AG09319 (cell line): ENCODE measurements at places on chromosomes 4 and X.
A peak's percentile ranks its signal among the peaks of the same experiment; 100 is the strongest.

- DNase-seq = no peak
Observed at GRCh38 chr4:94814237-94814636, 56.5 kb downstream of the BMPR1B start.

DNA sequence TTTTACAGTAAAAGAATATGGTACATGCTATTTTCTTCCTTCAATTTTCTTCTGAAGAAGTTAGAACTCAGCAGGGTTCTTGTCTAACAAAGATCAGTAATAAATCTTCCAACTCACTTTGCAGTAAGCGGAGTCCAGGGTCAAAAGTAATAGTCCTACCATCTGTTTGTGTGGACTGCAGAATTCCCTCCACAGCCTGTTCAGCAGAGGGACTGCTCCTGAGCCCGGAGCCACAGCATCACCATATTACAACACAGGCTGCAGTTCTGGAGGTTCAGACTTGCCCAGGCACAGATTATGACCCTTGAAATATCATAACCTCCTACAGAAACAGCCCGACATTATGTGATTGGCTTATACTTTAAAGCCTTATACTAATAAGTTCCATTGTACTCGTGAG is 10.3 kb downstream of the FHDC1 start:
- DNase-seq = no peak

GRCh38 chr4:103032574-103032973 is 13.1 kb upstream of the SLC9B1 start:
- DNase-seq = no peak

DNA sequence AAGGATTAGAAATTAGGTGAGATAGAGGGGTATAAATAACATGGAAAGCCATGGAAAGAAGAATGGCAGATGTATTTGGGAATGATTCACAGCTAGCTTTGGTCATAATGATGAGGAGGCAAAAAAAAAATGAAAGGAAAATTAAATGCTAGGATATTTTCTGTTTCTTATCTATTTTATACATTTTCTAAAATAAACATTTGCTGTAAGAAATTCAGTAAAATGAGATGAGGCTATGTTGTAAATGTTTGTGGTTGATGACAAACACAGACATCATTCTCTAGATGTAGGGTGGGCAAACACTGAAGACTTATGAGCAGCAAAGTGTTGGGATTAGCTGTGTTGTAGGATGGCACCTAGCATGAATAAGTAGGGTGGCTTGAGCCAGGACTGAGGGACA is 407.1 kb downstream of the IL15 start:
- no peak for DNase-seq

DNA sequence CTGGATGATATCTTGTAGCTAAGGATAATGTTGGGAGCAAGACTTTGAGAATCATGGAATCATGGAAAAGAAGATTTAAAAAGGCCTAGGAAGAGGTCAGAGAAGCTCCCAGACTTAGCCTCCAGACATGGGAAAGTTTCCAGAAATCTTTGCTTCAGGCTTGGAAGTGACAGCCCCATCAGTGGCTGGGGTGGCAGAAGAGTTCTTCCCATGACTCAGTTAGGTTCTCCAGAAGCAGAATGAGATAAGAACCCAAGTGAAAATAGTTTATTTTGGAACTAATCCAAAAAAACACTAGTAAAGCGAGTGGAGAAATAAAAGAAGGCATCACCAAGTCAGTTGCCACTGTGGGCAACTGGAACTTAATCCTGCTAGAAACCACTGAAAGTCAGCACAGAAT is 506.9 kb downstream of the MID1IP1 start:
- DNase-seq = no peak

DNA sequence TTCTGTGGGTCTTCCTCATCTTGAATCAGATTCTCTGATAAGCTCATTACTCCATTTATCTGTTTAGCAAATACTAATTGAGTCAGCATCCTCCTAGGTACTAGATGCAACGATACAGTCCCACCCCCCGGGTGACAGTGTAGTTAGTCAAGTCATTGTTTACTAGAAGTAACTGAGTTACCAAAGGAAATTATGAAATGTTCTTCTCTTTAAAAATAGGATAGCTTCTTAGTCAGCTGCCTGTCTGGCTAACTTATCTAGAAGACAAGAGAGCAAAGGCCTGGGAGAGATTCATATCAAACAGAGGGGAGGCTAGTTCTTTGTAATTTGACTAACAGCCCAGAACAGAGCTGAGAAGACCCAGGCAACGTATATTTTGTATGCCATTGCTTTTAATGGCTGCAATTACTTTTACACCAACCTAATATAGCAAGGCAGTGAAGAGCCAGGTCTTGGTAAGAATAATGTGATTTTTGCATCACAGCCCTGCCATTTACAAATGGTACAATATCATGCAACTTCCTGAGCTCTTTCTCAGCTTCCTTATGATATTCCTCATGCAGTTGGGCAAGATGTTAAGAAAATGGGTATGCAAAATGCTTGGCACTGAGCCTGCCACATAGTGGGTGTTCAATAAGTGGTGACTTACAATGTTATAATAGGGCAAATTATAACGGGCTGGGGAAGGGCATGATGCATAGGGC is 149.9 kb downstream of the CHIC2 start:
- DNase-seq = peak; percentile 60

DNA sequence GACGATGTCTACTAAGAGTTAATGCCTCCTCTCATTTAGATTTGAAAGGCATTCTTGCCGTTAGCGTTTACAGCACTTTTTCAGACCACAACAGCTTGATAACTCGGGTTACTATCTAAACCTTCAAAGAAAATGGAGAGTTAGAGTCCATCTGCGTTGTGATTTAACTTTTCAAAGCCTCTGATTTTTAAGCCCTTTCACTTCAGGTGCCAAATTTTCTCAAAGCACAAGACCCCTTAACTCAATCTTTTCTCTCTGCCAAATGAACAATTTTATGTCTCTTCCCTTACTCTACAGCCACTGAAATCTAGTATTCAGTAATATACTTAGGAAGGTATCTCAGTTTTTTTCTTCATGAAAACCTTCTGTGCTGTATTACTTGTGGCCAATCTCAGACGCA is 310.5 kb downstream of the TENM3 start:
- DNase-seq = no peak

GRCh38 chrX:47614618-47615017 is 5.0 kb downstream of the SYN1 start:
- DNase-seq = no peak

- DNase-seq = no peak
Observed at GRCh38 chrX:142804085-142804484, 221.6 kb upstream of the SPANXN4 start.

DNA sequence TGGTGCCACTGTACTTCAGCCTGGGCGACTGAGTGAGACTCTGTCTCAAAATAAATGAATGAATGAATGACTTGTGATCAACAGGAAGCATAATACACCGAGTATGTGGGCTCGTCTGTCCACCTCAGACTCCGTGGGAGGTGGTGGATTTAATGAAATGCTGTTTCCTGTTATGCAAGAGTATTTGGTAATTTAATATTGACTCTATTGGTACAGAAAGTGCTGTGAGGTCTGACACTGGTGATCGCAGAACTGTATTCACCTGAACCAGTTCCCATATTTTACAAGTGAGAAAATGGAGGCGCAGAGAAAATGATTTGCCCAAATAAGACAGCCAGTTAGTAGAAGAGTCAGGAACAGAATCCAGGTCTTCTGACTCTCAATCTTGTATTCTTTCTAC is 423.3 kb downstream of the RAPGEF2 start:
- DNase-seq = no peak

DNA sequence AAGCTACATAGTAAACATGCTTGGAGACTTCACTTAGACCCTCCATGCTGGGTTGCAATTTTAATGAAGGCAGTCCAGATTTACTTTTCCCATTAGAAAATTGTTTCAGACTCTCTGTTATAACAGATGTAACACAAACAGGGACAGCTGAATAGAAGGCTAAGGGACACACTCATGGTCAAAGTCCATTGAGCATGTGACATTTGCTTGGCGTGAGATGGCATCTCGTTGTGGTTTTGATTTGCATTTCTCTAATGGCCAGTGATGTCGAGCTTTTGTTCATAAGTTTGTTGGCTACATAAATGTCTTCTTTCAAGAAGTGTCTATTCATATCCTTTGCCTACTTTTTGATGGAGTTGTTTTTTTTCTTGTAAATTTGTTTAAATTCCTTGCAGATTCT is 358.2 kb upstream of the CLNK start:
- no peak for DNase-seq

DNA sequence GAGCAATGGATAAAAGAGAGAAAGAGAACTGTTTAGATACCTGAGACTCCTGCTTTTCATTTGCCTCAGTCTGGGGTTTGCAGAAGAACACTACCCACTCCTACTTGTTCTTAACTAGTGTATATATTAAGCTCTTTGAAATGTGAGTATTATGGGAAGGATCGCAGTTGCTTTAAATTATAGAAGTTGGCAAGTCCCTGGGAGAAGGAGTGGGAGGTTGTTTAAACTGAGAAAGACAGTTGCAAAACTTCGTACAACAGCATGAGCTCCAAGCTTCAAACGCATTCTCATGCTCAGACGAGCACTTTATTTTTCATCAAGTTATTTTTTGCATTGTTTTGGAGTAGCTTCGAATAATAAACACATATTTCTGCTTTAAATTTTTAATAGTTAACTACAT is 88.1 kb upstream of the C1QTNF7 start:
- DNase-seq = no peak

DNA sequence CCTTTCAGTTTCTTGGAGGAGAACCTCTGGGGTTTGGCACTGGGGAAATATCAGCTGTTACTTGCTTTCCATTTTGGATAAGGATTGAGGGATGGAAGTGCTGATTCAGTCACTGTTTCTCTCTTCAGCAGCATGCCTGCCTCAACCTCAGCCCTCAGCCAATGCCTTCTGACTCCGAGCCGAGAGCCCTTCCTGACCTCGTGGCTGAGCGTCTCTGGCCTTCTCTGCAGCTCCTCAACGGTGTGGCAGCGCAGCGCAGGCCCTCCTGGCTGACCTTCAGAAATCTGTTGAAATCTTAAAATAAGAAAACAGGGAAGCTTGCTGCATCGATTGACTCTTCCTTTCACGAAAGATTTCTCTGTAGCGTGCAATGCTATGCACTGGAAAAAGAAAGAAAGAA is 434.3 kb upstream of the FAT1 start:
- no peak for DNase-seq

DNA sequence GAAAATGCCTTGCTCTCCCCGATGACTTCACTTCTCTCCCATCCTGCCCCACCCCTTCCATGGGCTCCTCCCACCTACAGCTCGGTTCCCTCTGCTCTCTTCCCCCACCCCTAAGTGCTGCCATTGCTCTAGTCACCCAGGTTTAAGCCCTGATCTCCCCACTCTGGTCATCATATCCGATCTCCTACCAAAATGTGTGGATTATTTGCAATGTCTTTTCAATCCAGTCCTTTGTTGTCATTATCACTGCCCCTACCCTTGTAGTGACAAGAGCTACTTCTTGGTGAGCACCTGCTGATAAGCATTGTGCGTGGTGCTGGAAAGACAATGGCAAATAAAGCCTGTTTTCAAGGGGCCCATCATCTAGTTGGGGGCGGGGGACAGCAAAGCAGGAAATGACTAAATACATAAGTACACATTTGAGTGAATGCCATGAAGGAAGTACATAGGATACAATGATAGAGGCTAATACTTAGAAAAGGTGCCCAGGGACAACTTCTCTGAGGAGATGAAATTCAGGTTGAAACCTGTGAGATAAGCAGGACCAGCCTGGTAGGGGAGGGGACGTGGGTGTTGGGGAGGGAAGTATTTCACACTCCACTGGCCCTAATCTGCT is 63.8 kb downstream of the DLG3 start:
- DNase-seq = no peak

DNA sequence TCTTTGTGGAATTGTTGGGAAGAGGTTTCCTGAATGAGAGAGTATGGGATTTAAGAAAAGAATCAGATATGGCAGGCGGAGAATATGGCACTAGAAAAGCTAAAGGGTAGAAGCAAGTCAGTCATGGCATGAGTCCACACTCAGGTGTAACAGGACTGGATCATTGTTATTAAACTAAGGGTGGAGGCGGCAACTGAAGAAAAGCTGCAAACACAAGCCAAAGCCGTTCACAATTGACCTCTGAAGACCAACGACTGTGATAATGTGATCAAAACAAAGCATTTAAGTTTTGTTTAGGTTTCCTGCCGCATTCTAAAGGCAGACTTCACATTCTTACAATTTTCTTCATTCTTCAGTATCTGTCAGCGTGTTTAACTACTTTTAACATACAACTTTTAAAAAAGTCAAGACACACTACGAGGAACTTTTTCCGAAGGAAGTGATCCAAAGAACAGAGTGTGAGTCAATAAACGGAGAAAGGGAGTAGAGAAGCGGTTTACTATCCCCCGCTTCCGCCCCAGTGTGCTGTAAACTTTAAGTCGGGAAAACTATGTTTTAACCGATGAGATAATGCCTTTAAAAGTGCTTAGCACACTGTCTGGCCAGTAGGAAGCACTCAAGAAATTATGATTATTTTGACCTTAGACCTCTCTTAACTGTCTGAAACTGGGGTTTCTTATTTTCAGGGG is 909 bp upstream of the SLAIN2 start:
- DNase-seq = no peak

DNA sequence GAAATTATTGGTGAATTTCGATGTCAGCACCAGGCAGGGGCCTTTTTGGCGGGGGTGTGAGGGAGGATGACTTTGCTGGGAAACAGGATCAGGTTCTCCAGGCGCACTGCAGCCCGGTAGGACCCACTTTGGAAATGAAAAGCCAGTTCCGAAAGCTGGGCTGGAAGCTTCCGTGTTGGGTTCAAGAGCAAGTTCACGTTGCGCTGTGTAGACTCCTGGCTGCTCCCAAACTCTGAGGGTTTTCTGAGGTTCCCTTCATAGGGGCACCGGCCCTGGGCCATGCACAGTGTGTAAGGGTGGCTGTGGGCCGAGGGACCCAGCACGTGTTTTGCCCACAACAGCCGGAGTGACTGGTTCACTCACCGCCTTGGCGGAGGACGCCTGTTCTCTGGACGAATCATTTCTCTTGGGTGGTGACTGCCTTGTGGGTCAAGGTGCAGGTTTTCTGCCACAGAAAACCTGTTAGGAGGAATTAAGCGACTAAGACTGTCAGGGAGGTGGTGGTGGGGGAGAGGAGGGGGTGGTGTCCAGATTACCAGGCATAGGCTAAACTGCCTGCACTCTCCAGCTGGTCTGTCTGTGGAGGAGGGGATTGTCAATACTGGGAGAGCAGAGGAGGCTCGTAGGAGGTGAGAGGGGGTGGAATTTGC is 8.0 kb downstream of the SHOX start:
- no peak for DNase-seq

- no peak for DNase-seq
Observed at GRCh38 chrX:123206176-123206575, 22.1 kb downstream of the GRIA3 start.

DNA sequence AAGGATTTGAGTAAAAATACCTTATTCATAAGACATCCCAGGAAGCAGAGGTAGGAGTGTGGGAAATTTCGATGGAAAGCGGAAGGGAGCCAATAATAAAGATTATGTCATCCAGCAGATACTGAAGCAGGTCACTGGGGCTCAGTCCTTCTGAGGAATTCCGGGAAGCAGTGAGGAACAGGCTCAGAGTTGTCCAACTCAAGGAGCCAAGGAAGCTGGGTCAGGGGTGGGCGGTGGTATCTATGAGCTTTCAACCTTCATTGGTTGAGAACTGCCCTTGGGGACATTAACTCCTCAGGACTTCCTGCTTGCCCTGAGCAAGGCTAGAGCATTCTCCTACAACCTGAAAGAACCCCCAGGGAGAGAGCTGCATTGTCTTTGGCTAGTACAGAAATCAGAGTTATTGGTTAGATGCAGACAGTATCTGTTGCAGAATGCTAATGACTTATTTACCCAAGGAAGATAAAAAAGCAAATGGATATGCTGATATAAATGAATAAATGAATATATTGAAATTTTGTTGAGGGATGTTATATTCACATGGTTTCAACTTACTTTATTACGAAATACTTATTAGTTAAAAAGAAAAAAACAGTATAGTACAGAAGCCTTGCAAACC is 68.2 kb downstream of the DMP1 start:
- DNase-seq = no peak

- no peak for DNase-seq
Observed at GRCh38 chrX:120293015-120293414, 18.2 kb downstream of the TMEM255A start.
